Ovary (tissue), 10 donors: ENCODE measurements at places on chromosomes 3 and 15. TPM values are rescaled to one million over a fixed set of nuclear protein-coding genes. Genes with fewer than 3 reads are reported as not detected.

GLDN gene
- 0.33 TPM for polyA plus RNA-seq

GRM2 gene
- polyA plus RNA-seq = 0.24 TPM

TRPM7 gene
- polyA plus RNA-seq = 12.4 TPM

MON1A gene
- polyA plus RNA-seq = 2.8 TPM

ZNF774 gene
- polyA plus RNA-seq = 1.0 TPM
